Liver (tissue), 10 donors: ENCODE measurements at places on chromosomes 5 and 9. TPM values are rescaled to one million over a fixed set of nuclear protein-coding genes. Genes with fewer than 3 reads are reported as not detected.

GRCh38 chr9:85741095-85741874 is 469 bp downstream of the AGTPBP1 start:
- peak; percentile 69 for DNase-seq
- peaks cover 4% of the 10 kb centered on the region for H3K4me1 ChIP-seq
- peak overlapping the region; percentile 79 for H3K27ac ChIP-seq
- H3K4me3 ChIP-seq, result peak overlapping the region; percentile 86

DNA sequence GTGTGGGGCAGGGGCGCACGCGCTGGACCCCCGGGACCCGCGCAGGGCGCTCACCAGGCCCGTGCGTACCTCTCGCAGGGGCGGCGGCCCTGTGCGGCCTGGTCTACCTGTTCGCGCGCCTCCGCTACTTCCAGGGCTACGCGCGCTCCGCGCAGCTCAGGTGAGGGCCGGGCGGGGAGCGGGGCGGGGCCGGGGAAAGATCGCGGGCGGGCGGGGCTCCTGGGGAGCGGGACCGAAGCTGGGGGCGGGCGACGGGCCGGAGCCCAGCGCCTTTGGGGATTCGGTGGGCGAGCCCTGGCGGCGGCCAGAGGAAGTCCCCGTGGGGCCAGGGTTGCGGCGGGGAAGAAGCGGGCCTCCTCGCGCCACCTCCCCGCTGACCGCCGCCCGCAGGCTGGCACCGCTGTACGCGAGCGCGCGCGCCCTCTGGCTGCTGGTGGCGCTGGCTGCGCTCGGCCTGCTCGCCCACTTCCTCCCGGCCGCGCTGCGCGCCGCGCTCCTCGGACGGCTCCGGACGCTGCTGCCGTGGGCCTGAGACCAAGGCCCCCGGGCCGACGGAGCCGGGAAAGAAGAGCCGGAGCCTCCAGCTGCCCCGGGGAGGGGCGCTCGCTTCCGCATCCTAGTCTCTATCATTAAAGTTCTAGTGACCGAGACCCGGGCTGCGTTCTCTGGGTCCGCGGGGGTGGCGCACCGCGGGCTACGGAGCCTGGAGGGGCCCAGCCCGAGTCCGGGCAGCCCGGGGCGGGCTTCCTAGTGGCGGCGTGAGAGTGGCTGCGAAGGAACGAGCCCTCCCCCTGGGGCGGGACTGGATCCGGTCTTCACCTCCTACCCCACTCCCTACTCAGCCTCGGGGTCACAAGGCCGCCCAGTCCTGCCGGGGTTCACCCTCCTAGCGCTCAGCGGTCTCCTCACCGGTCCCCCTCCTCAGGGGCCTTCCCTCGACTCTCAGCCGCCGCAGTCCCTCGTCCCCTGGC is 2.4 kb downstream of the LTC4S start:
- DNase-seq, result peak; percentile 77
- H3K27me3 ChIP-seq, result no peaks in the 10 kb centered on the region
- H3K27ac ChIP-seq, result peak overlapping the region; percentile 58
- peak overlapping the region; percentile 61 for H3K4me3 ChIP-seq
- H3K36me3 ChIP-seq, result peaks cover 25% of the 10 kb centered on the region

GRCh38 chr9:73076970-73077369 is 74.7 kb upstream of the ANXA1 start:
- H3K36me3 ChIP-seq, result no peaks in the 10 kb centered on the region
- peaks cover 2% of the 10 kb centered on the region for H3K4me1 ChIP-seq
- DNase-seq, result no peak

GRCh38 chr9:91856419-91856818 is 93.6 kb downstream of the ROR2 start:
- no peaks in the 10 kb centered on the region for H3K36me3 ChIP-seq
- DNase-seq, result no peak
- no peaks in the 10 kb centered on the region for H3K4me1 ChIP-seq
- no peak overlapping the region for H3K27ac ChIP-seq
- H3K27me3 ChIP-seq, result no peaks in the 10 kb centered on the region

- no peak for DNase-seq
- H3K4me3 ChIP-seq, result no peak overlapping the region
- no peak overlapping the region for H3K27ac ChIP-seq
Measured at GRCh38 chr9:133304158-133304470, 29.1 kb upstream of the ABO start.

DNA sequence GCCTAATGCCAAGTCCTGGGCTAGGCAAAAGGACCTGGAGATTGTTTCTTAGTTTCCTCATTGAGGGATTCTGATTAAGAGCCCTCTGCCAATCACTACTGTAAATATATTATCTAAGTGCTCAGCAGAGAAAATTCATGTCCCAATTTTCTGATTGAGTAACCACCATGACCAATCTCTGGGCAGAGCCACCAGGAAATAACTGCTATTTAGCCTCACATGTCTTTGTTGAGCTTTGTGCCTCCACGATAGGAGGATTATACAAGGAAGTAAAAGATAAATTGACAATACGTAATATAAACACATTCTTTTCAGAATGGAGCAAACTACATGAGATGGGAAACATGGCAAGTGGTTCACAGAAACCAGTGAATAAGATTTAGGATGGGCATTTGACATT is 396.1 kb upstream of the PAPPA start:
- no peaks in the 10 kb centered on the region for H3K4me1 ChIP-seq
- no peak for DNase-seq
- no peak overlapping the region for H3K27ac ChIP-seq
- no peaks in the 10 kb centered on the region for H3K27me3 ChIP-seq

DNA sequence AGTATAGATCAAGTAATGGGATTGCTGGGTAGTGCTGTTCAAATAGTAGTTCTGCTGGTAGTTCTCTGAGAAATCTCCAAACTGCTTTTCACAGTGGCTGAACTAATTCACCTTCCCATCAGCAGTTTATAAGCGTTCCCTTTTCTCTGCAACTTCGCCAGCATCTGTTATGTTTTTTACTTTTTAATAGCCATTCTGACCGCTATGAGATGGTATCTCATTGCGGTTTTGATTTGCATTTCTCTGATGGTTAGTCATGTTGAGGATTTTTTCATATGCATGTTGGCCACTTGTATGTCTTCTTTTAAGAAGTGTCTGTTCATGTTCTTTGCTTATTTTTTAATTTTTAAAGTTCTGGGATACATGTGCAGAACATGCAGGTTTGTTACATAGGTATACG is 279.2 kb upstream of the NREP start:
- DNase-seq, result no peak
- no peak overlapping the region for H3K27ac ChIP-seq
- H3K4me3 ChIP-seq, result no peak overlapping the region
- no peaks in the 10 kb centered on the region for H3K36me3 ChIP-seq
- H3K27me3 ChIP-seq, result no peaks in the 10 kb centered on the region
- H3K4me1 ChIP-seq, result no peaks in the 10 kb centered on the region

- H3K4me1 ChIP-seq, result peaks cover 26% of the 10 kb centered on the region
- no peak overlapping the region for H3K27ac ChIP-seq
- H3K36me3 ChIP-seq, result peaks cover 3% of the 10 kb centered on the region
- DNase-seq, result no peak
Measured at GRCh38 chr5:95908799-95909198, 52.9 kb downstream of the ELL2 start.

- peaks cover 12% of the 10 kb centered on the region for H3K4me1 ChIP-seq
- no peaks in the 10 kb centered on the region for H3K36me3 ChIP-seq
- DNase-seq, result no peak
- H3K4me3 ChIP-seq, result no peak overlapping the region
- H3K27me3 ChIP-seq, result no peaks in the 10 kb centered on the region
Measured at GRCh38 chr9:132404228-132404881, 2.3 kb downstream of the TTF1 start.

GRCh38 chr5:127536687-127537086 is 19.2 kb downstream of the PRRC1 start:
- no peaks in the 10 kb centered on the region for H3K27me3 ChIP-seq
- no peak overlapping the region for H3K27ac ChIP-seq
- H3K4me1 ChIP-seq, result no peaks in the 10 kb centered on the region
- no peak overlapping the region for H3K4me3 ChIP-seq
- DNase-seq, result no peak

DNA sequence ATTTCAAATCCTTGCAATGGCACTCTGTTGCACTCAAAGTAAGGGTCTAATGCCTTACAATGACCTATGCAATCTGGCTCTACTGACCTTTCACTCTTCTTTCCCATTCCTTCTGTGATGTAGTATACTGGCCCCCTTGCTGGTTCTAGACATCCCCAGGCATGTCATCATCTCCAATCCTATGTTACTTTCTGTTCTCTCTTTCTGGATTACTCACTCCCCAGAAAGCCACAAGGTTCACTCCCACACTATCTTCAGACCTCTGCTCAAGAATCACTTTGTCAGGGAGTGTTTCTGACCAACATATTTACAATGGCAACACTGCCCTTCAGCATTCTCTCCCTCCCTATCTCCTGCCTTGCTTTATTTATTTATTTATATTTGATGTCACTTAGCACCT is 802.2 kb upstream of the WWC1 start:
- H3K36me3 ChIP-seq, result no peaks in the 10 kb centered on the region
- H3K27ac ChIP-seq, result no peak overlapping the region
- DNase-seq, result no peak
- H3K27me3 ChIP-seq, result no peaks in the 10 kb centered on the region
- no peak overlapping the region for H3K4me3 ChIP-seq

DNA sequence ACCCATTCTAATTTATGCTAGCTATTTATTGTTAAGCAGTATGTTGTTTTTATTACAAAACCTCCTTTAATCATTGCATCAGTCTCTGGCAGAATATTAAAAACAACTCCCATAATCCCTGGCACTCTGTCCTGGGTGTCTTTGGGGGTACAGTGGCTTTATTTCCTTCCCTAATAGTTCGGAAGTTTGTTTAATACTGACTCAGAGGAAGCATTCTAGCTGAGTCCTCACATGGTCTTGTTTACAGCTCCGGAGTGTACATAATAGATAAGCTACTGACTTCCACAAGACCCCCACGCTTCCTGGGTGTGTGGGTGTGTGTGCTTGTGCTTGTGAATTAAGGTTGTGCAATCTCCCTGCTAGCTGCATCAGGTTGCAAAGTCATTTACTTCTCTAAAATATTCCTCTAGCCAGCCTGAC is 149.8 kb upstream of the CDKN2B start:
- no peak overlapping the region for H3K4me3 ChIP-seq
- no peaks in the 10 kb centered on the region for H3K27me3 ChIP-seq
- DNase-seq, result no peak
- no peaks in the 10 kb centered on the region for H3K4me1 ChIP-seq
- no peak overlapping the region for H3K27ac ChIP-seq

DNA sequence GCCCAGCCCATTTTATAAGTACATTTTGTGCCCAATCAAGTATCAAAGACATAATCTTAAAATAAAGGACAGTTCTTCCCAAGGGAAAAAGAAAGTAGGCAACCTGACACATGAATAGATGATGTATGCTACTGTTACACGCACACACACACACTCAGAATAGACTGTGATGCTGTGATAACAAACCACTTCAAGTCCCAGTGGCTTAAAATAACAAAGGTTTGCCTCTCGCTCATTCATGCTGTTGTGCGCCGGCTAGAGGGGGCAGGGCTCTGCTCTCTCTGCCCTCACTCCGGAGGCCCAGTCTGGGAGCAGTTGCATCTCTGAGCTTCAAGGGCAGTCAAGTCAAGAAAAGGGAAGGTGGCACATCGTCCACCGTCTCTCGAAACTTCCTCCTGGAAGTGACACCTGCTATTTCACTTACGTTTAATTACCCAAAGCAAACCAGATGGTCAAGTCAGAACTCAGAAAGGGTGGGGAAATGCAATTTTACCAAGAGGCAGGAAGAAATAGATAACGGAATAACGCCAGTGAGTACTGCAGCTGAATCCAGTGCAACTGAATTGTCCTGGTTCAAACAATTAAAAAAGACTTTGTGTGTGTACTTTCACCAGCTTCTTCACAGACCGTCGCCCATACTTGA is 43.3 kb downstream of the ANKRD33B start:
- DNase-seq, result no peak
- H3K4me3 ChIP-seq, result peak overlapping the region; percentile 12
- H3K27ac ChIP-seq, result no peak overlapping the region
- H3K4me1 ChIP-seq, result peaks cover 7% of the 10 kb centered on the region
- H3K36me3 ChIP-seq, result no peaks in the 10 kb centered on the region

DNA sequence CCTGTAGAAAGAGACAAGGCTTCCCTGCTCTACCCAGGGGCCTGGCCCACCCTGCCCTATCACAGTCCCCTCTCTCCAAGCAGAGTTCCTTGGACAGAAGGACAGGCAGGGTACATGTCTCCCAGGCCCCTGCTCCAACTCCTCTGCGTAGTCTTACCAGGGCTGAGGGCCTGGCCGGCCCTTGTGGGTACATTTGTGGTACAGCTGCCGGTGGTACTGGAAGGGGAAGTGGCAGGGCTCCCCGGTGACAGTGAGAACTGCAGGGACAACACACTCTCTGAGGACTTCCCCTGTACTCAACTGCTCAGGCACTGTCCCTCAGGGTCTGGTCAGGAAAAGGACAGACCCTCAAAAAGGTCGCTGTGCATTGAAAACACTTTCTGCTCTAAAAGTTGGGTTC is 3.6 kb downstream of the F12 start:
- H3K4me3 ChIP-seq, result no peak overlapping the region
- DNase-seq, result no peak
- H3K36me3 ChIP-seq, result peaks cover 4% of the 10 kb centered on the region
- peaks cover 45% of the 10 kb centered on the region for H3K4me1 ChIP-seq

GRCh38 chr5:175096469-175097165 is 347.4 kb downstream of the DRD1 start:
- no peaks in the 10 kb centered on the region for H3K27me3 ChIP-seq
- H3K4me1 ChIP-seq, result peaks cover 6% of the 10 kb centered on the region
- no peak overlapping the region for H3K4me3 ChIP-seq
- H3K27ac ChIP-seq, result no peak overlapping the region
- no peak for DNase-seq

- peak overlapping the region; percentile 2 for H3K27ac ChIP-seq
- no peaks in the 10 kb centered on the region for H3K27me3 ChIP-seq
- no peak for DNase-seq
Measured at GRCh38 chr5:36743891-36744772, 132.4 kb upstream of the NIPBL start.

DNA sequence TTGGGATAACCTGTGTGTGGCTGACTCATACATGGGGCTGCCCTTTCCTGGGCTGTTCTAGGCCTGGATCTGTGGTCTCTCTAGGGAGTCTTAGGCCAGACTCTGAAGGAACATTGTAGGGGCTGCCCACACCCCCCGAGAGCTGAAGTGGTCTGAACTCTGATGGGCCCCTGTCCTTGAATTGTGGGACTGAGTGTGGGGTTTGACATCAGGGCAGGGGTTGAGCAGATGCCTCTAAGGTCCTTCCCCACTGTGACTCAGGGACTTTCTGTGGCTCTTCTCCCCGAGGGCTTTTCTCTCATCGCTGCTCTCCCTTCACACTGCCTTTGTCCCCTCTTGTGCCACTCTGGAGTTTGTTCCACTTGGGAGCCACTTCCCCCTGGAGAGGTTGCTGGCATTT is 215.0 kb downstream of the MELK start:
- H3K4me3 ChIP-seq, result no peak overlapping the region
- H3K4me1 ChIP-seq, result no peaks in the 10 kb centered on the region
- no peak for DNase-seq
- H3K27me3 ChIP-seq, result peaks cover 2% of the 10 kb centered on the region
- H3K27ac ChIP-seq, result no peak overlapping the region
- H3K36me3 ChIP-seq, result no peaks in the 10 kb centered on the region

The MRNIP gene
- 7.1 TPM for polyA plus RNA-seq

The WDR70 gene
- polyA plus RNA-seq, result 4.0 TPM

The KCNIP1 gene
- not detected for polyA plus RNA-seq

The NKD2 gene
- 0.28 TPM for polyA plus RNA-seq

The GPBP1 gene
- polyA plus RNA-seq, result 13.6 TPM

The PLAC8L1 gene
- 0.28 TPM for polyA plus RNA-seq

The INSL6 gene
- polyA plus RNA-seq, result 0.33 TPM

The LECT2 gene
- 90.2 TPM for polyA plus RNA-seq

The TCF7 gene
- polyA plus RNA-seq, result 2.7 TPM

The SPATA31C1 gene
- not detected for polyA plus RNA-seq

The GABRB2 gene
- polyA plus RNA-seq, result not detected

The NUTM2F gene
- not detected for polyA plus RNA-seq
